GM04503 (cell line): ENCODE measurements at places on chromosomes 13 and 19.

- DNase-seq = no peak
Measured at GRCh38 chr13:87384099-87384498, 287.1 kb upstream of the SLITRK5 start.

DNA sequence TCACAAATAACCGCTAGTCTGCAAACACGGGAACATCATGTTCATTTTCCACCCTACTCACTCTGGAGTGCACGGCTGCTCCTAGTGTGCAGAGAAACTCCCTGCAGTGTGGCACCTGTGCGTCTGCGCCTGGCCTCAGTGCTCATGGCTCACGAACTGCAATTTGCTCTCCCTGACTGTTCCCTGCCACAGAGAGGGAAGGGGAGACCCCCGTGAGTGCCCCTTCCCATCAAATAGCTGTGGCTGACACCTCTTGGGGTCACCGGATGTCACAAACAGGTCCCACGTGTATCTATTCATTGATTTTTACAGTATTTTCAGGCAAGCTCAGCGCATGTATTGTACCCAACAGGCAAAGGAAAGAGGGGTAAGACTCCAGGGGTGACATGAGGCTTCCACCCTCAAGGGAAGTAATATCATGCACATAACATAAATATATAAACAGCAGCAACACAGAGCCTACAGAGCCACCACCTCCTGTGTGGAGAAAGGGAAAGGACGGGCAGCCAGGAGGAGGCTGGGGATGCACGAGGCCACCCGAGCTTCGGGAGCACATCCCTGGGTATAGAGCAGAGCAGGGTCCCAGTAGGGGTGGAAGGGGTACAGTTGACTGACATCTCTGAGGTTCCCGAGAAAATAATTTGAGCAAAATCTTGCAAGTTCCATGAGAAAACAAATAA is 140.3 kb upstream of the SOX1 start:
- DNase-seq = no peak

- DNase-seq = peak; percentile 50
Measured at GRCh38 chr19:29878973-29879654, 62.9 kb upstream of the URI1 start.

DNA sequence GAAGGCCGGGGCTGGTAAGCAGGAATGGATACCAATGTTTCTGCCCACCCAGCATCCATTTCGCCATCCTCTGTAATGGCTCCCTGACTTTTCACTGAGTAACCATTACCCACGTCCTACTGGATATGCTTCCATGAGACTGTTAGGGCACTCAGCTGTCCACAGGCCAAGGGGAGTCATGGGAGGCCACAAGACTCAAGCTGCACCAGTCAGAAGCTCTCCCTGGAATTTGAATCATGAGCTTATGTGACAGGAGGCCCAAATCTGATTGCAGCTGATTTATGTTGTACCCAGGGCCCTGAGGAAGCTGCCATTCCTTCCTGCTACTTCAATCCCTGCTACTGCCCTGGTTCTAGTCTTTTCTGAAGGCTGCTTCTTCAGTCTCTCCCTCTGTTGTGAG is 28.3 kb downstream of the DEDD2 start:
- DNase-seq = no peak

DNA sequence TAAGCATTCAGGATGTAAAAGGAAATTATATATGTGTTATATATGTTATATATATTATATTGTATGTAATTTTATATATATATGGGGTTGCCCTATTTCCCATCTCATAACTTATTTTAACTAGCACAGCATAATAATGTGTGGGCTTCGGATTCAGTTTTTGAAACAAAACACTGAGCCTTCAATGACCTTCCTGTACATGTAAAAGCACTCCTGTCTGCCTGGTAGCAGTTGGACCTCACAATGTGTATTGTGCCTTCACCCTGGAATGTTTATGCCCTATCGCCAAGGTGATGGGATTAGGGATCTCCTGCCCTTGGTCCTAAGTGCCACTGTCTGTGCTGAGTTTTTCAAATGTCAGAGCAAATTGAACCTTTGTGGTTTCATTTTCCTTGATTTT is 968.8 kb downstream of the TUBA3C start:
- no peak for DNase-seq
